ENCODE measurements at places on chromosomes 2 and 18.

DNA sequence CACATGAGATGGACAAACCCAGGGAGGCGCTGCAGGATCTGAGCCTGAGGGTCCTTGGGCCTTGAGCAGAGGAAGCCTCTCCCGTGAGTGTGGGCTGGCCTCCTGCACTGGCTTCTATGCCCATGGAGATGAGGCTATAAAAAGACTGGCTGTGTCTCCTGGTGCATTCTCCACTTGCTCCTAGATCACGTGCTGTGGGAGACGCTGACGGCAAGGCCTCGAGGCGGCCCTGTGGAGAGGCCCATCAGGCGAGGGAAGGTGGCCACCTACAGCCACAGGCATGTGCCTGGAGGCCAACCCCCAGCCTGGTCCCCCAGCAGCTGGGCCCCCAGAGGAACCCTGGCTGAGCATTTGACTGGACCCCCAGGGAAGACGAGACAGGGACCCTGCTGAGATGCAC lies 198.9 kb downstream of the TWIST2 start:
- no peak for DNase-seq

GRCh38 chr2:120452131-120452530 lies 106.2 kb downstream of the INHBB start:
- DNase-seq: no peak

DNA sequence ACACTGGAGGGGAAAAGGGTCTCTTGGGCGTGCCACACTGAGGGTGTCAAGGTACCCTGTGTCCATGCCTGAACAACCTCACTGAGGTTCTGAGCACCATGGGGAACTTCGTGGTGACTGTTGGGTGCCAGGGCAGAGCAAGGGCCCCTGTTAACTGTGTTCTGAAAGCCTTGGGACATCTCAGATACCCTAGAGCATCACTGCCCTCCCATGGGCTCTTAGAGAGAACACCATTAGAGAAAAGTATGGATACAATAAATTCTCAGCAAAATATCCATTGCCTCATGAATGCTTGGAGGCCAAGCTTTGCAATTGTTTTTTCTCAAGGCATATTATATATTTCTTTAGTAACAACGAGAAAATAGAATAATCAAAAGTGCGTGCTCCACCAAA lies 488.5 kb upstream of the NRP2 start:
- no peak for DNase-seq

- DNase-seq: no peak
Observed at GRCh38 chr18:55925772-55926171, 337.8 kb upstream of the TCF4 start.
